NCI-H526 treated with DMSO at 0.1 percent for 48 hours (cell line): ENCODE measurements at places on chromosomes 3 and 15.

- DNase-seq = no peak
These were observed 45.4 kb upstream of the RPL32 start for GRCh38 chr3:12886736-12887135.

- no peak for DNase-seq
These were observed 18.1 kb downstream of the MAP6D1 start for GRCh38 chr3:183807209-183807728.

DNA sequence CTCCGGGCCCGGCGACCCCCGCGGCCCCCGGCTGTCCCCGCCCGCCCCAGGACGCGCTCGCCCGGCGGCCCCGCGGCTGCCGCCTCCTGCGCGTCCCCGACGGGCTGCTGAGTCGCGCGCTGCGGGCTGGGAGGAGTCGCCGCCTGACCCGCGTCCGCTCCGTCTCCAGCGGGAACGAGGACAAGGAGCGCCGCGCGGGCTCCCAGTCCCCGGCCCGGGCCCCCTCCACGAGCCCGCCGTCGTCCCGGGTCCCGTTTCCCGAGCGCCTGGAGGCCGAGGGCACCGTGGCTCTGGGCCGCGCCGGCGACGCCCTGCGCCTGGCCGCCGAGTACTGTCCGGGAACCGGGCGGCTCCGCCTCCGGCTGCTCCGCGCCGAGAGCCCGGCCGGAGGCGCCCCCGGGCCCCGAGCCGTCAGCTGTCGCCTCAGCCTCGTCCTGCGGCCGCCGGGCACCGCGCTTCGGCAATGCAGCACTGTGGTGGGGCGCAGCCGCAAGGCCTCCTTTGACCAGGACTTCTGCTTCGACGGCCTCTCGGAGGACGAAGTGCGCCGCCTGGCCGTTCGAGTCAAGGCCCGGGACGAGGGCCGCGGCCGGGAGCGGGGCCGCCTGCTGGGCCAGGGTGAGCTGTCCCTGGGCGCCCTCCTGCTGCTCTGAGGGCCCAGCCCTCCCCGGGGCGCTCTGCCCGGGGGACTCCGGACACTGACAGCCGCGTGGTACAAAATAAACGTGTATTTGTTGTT lies 1.5 kb downstream of the C2CD4A start:
- DNase-seq = no peak

DNA sequence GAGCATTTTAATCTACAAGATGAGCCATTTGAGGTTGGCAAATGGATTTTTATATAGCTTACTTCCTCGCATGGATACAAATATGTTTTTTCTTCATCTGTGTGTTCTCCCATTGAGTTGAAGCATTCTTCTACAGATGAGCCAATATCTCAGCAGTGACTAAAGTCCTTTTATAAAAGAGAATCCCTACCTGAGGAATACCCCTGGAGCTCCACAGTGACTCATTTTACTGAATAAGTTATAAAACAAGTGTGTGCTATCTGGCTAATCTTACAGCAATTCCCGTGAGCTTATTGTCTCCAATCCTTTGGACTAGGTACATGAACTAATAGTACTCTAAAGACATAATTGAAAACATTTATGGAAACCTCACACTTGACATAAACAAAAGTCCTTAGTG lies 354.2 kb upstream of the BCHE start:
- DNase-seq = no peak

DNA sequence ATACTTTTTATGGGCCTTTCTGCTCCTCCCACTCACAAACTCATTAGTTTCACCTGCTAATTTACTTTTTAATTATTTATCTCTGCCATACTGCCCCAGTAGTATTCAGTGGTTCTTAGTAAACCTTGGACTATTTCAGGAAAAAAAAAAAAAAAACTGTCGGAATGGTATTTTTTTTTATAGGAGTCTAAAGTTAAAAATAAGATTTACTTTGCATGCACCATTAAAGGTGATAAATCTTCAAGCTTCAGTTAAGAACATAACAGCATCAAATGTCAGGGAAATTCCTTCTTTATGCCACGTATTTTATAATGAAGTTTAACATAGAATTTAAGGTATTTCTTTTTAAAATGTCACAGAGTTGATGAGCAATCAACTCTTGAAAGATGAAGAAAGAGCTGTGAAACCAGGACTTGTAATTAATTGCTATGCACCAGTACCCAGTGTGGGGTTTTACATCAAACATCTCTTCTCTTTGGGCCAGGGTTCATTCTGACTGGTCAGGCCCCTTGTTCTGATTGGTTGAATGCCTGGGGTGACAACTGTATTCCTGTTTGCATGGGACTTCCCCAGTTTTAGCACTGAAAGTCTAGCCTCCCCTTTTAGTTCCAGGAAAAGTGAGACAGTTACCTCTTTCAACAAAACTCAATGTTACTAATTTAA lies 40.3 kb upstream of the PTPRG start:
- no peak for DNase-seq

- DNase-seq = no peak
These were observed 4.1 kb upstream of the TGM5 start for GRCh38 chr15:43270676-43271306.

DNA sequence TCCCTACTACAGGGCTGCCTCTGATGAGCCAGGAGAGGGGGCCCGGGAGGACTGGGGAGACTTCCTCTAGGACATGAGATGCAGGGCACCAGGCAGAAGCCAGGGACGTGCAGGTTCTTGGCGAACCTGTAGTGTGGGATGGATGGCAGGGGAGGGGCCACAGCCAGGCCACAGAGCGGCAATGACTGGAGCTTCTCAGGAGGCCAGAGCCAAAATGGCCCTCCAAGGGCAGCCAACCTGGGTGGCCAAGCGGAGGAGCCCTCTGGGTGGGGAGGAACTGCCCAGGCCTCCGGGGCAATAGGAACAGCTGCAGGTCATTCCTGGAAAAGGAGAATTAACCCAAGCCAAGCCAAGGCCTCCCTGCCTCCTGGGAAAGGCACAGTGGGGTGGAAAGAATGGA lies 224.5 kb downstream of the XXYLT1 start:
- no peak for DNase-seq

DNA sequence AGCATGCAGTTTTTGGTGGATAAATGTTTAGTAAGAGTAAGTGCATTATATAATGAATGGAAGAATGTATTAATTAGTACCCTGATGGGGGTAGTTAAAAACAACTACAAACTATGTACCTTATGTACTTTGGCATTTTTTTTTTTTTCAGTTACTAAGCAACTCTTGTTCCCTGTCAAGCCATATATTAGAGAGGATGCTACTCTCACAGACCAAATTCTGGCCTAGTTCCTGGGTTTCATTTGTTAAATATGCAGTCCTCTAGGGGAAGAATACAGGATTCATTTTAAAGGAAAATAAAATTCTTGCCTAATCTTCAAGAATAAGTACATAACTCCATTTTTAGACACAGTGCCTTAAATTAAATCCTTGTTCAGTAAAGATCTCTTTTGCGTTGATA lies 16.9 kb downstream of the FAM98B start:
- DNase-seq = no peak
